ENCODE measurements at places on chromosomes 6 and 20.

DNA sequence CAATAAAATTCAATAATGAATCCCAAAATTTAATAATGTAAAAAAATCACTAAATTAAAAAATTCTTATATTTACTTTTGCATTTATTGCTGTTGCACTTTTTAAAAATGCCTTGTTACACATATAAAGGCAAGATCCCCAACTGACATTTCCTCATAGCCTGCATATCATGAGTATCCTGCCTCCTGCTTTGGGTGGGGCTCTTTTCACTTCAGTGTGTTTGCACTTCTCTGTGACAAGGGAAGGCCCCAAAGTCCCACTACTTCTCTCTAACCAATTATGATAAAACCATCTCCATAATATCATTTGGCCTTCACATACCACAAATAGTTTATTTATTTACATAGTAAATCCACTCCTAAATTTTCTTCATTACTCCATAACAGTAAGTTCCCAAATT, 446.1 kb upstream of the MARCKS start:
- no peak for DNase-seq

DNA sequence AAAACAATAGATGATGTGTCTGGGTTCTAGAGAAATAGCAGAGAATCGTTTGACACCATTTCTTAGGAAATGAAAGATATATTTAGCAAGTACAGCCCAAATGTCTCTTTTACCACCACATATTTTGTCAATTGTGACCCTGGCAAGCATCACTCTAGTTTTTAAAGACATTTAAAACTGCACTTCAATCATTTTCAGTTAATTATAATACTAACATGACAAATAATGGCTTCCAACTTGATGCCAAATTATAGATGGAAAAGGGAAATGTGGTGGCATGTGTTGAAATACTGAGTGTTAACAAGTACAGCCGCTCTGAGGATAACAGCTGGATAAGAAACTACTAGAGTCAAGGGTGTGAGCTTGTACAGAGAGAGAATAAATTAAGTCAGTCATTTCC, 648.9 kb downstream of the FRK start:
- no peak for DNase-seq

DNA sequence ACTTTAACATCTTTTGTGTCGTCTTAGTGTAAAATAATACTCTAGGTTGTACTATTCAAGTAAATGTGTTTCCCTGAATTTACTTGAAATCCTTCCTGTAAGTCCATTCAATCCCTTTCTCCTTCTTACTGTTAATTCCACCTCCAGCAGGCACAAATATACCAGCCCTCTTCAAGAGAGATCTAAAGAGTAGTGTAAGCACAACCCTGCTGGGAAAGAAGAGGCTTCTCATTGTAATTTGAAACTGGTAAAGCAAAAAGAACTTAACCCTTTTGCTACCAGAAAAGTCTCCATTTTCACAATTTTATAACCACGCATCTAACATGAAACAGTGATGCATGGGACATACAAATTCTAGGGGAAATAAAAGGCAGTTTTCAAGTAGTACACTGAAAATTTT, at the start of gene BMP5:
BMP5 (minus strand) TSS at position 191 of the 400 bp plus-strand sequence. CDS start 725 bp downstream, outside the sequence.
- no peak for DNase-seq

GRCh38 chr20:3686867-3687321, 5.1 kb upstream of the ADAM33 start:
- DNase-seq, result no peak

DNA sequence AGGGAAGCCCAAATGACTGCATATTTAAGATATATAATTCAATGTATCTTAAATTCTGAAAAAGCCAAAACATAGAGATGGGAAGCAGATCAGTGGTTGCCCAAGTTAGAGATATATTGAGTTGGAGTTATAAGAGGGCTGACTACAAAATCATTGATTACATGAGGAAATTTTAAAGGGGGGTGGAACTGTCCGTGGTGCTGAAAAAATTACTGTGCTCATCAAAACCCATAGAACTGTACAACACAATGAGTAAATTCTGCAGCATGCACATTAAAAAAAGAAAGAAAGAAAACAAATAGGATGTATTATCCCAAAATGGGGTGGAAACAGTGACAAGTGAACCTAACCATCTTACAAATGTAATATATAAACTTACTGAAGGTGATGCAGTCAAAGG, 100.9 kb downstream of the FUT9 start:
- DNase-seq, result no peak

- DNase-seq, result no peak
Observed at GRCh38 chr6:44058617-44059358, 68.5 kb downstream of the MRPL14 start.

DNA sequence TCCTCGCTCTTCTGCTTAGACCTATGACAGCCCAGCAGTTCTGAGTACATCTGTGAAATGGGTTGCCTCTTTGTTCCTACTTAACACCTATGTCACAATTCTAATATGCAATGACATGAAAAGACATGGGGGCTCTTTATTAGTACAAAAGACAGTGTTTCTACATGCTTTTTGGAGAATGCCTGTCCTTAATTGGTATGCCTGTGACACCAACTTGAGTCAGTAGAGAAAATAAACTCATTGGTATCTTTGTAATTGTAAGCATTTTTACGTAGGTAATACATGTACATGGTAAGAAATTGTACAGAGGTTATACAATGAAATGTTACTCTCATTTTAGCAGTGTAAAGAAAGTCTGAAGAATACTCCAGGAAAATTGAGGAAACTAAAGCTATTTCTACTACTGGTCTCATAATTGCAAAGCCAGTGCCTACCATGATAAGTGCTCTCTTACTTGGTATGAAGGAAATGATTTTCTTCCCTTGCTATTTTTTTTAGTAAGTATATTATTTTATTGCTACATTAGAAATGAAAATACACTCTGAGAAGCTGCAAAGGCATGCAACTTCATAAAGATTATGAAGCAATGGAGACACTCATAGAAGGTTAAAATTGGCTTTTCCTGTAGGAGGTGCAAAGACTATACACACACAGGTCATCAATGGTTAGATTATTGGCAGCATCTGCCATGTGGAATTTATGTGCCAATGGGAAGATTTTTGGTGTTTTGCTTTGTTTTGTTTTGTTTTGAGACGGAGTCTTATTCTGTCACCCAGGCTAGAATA, 4.9 kb upstream of the EEF1A1 start:
- DNase-seq, result no peak

GRCh38 chr20:59993736-59994430, 35.7 kb downstream of the CDH26 start:
- DNase-seq, result no peak

DNA sequence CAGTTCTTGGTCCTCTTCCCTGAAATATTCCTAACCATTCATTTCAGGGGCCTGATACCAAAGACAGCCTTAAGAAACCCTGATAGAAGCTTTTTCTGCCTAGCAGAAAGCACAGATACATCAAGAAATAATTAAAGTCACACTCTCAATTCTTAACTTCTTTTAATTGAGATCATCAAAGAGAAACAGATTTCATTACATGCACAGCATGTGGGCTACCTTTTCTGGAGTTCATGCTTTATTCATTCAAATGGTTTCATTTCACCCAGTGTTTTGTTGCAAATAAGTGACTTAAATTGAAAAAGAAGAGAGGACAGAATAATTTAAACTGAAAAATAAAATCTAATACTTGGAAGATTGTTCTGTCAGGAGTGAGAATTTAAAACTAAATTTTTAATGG, 192.6 kb upstream of the GGTLC1 start:
- DNase-seq, result no peak

DNA sequence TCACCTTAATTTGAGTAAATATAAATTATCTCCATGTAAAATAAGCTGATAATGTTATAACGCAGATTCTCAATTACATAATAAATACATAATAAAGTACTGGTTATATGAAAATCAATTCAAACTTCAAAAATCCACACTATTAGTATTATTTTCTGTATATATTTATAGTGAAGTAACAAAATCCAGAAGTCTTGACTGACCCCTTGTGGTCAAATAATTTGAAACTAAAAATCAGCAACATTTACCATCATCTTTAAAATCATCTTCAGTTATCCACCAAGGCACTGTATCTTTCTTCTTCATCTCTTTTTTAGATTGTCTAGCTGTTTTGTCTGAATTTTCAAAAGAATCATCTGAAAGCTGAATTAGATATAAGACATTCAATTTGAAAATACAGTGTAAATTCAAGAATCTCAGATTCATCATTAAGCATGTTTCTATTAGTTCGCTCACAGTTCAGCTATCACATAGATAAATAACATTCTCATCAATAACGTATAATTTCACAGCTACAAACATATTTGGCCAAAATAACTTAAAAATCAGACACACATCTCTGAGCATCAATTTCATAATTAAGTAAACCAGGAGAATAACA, 6.5 kb downstream of the CEP162 start:
- DNase-seq, result peak; percentile 33

- DNase-seq, result no peak
Observed at GRCh38 chr20:57469418-57470211, 55.3 kb downstream of the CTCFL start.

DNA sequence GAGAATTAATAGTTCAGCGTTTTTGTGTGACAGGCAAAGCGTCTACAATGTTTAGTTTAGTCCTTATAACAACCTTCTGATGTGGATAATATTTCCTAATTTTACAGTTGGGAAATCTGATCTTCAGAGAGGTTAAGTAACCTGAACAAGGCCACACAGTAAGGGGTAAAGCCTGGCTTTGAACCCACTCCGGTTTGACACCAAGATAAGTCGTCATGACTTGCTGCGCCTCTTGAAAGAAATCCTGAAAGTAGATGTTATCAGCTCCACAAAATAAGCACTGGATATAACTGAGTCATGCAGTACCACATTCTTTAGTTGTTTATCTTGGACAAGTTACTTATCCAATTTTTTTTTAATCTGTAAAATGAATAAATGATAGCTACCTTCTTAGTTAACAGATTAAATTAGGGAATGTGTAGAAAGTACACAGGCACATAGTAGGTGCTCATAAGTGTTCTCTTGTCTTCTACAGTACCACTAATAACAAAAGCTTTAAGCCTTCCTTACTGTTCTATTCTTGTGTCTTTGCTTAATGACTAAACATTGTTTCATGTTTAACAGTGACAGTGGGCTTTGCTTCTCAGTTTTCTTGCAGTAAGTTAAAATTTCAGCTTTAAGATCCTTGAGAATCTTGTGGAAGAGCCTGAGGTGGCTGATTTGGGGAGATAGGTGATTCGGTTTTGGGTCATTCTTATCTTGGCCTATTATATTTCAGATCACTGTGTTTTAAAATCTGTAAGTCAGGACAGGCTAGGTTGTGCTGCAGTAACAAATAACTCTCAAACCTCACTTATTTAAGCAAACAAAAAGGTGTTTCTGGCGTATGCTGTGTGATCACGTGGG, 2.1 kb downstream of the HIVEP1 start:
- no peak for DNase-seq

- DNase-seq, result no peak
Observed at GRCh38 chr6:165266191-165266590, 43.2 kb downstream of the C6orf118 start.

GRCh38 chr20:10640897-10641296, 32.9 kb downstream of the JAG1 start:
- DNase-seq, result no peak

DNA sequence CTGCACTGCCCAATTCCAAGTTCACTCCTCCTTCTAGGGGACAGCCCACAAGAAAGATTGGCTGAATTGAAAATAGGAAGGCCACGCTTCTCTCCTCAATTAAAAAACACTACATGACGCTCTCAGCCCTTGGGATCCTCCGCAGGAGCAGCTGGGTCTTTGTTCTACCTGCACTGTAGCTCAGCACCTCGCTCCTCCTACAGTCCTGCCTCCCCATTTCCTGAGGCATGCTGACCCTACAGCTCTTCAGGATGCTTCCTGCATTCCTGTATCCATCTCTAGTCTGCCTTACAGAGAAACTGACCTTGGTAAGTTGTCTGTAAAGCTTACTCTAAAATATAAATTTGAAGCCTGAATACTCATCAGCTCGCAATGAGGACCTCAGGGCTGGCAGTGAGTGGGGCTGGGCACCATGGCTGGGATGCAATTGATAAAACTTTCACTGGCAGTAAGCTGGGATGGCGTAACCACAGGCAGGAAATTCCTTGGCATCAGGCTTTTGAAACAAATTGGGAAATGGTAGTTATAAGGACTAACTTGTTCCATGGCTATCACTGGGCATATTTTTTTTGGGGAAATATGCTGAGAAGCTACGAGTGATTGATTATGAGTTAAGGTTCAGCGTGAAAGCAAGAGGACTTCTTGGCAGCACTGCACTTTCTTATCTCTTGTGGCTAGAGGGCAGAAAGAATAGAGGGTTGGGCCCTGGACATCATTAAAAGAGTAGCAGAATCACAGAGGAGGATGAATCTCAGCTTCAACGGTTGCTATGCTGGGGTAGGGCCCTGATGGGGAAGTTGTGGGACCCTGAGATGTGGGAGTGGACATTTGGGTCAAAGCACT, 11.7 kb upstream of the SIRPB1 start:
- no peak for DNase-seq

DNA sequence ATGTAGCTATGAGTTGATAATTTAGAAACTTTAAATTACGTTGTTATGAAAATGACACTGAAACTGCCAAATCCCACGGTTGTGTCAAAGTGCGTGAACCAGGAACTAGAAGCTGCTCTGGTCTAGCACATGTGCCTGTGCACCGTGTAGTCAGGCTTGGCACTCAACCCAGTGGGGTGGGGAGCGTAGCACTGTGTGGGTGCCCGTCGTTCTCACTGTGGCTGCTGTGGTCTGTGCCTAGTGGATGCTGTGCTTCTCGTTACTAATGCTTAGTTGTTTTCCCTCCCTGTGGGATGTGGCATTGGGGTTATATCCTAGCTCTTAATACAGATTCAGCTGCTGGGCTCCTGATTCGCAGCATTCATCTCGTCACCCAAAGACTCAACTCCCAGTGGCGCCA, 46.2 kb upstream of the ADIG start:
- no peak for DNase-seq

GRCh38 chr6:111718326-111718725, 112.6 kb upstream of the TRAF3IP2 start:
- DNase-seq, result no peak

DNA sequence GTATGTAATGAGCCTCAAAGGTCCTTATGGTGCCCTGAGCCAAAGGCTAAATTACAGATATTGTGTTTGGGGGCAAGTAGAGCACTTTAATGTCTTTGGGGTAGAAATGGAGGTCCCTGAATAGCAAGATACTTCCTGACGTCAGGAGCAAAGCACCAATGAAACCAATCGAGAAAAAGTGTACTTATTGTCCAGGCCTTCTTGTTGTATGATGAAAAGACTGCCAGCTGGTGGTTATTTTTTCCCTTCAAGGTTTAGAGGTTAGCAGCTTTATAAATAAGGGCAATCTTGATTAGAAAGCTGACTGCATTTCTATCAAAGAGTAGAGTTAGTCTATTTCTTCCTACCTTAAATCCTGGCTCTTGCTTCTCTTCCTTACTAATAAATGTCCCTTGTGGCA, 76.1 kb upstream of the HSF2 start:
- DNase-seq, result no peak

DNA sequence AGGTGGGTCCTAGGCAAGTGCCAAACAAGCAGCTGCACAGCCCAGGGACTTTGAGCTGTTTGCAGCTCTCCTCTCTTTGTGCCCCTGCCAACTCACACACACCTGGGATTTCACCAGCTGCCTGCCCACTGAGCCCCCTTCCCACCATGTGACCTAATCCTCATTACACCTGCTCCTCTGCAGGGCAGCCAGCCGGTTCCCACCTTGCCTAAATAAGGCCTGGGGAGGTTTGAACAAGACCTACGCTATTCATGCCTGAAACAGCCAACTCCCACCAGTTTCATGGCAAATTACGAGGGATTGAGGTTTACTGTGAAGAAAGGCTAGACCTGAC, 92.6 kb upstream of the SOX4 start:
- DNase-seq, result no peak

GRCh38 chr20:15561707-15562404, 1011.4 kb downstream of the KIF16B start:
- DNase-seq, result no peak

GRCh38 chr20:57450931-57451330, 59.7 kb downstream of the RBM38 start:
- no peak for DNase-seq
